Kidney epithelial cell (primary cell): ENCODE measurements at places on chromosomes 11 and 22. TPM values are rescaled to one million over a fixed set of nuclear protein-coding genes. Genes with fewer than 3 reads are reported as not detected.

The GPHA2 gene
- not detected in 2 replicates for total RNA-seq

The ACP2 gene
- 51.6 and 57.1 TPM in 2 replicates for total RNA-seq

The OOSP2 gene
- total RNA-seq: not detected in 2 replicates

GRCh38 chr11:88619071-88619425 lies 281.5 kb upstream of the CTSC start:
- no peak for DNase-seq

DNA sequence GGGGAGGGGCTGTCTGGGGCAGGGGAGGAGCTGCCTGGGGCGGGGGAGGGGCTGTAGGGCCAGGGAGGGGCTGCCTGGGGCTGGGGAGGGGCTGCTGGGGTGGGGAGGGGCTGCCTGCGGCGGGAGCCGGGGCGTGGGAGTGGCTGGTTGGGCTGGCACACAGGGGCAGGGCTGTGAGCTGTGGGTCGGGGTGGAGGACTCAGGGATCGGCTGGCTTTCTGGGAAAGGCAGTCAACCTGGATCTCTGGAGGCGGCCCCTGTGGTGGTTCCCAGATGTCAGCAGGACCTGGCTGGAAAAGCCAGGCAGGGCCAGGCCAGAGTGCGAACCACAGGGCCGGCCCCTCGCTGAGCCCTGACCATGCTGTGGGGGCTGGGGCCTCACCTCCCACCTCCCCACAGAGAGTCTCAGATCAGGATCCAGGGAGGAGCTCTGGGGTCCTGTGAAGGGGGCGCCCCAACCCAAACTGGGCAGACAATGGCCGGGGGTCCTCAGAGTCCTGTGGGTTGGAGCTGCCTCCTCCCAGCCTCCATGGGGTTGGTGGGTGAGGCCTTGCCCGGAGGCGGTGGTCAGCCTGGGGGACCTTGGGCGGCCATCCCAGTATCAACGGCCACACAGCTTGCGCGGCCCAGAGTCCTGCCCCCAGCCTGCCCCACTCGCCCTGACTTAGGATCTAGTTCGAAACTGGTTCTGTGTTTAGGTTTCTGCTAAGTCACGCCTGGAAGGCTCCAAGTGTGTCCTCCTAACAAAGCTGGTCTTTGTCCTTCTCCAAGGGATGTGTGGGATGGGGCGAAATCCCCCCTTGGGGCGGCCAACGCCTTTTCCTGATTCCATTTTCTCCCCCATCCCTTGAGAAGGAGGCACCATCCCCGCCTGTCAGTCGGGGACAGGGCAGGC lies 1.9 kb downstream of the MUC5B start:
- no peak for DNase-seq

DNA sequence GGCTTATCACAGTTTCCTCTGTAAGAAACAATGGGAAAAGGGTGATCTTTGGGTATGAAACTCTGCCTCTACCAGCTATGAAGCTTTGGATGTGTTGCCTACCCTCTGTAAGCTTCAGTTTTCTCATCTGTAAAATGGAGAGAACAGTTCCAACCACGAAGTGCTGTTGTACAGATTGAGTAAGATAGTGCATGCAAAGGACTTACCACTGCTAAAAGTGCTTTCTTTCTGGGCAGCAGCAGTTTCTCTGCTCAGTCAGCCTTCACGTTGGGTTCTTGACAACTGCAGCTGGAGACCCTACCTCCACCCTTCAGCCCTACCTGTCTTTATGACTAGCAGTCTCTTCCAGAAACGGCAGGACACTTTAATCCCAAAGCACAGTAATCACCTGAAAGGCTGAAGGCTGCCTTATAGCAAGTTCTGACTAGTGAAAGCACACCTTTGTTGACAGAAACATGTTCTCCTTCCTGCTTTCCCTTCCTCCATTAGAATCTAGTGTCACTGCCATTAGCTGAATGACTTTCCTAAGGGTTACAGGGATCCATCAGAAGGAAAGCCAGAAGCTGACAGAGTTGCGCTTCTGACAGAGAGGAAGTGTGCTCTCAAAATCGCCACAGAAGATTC lies 91.4 kb downstream of the RPL27A start:
- DNase-seq: no peak

The SNX32 gene
- 1.4 and 1.9 TPM in 2 replicates for total RNA-seq

- no peak for DNase-seq
These were observed 2.7 kb upstream of the NXPE1 start for GRCh38 chr11:114562166-114562916.

DNA sequence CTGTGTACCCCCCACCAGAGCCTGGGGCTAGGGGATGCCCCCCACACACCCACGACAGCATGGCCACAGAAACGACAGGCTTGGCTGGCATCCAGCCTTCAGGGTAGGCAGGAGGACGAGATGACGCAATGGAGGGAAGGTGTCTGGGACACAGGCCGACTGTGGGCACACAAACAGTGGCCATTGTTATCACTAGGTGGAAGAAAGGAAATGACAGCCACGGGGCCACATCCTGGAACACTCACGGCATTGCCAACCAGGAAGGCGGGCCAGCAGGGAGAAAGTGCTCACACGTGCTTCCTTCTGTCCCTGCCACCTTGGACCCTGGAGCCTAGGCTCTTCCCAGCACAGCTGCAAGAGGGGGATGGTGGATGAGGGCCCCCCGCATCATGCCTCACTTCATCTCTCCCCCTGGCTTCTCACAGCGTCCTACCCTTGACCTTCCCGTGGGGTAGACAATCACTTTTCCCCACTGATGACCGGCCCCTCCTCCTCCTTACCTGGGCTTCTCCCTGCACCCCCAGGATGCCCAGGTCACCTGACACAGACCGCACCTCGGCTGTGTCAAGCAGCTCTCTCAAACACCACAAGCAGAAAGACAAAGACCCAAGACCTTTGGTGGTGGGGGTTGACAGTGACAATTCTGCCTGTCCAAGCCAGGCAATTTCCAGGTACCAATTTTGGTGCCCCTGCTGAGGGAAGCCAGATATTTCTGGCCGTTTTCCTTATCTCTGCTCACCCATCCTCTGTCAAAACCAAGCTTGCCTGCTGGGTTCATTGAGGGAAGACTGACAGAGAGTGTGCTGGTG lies 8.6 kb downstream of the PLA2G6 start:
- no peak for DNase-seq

- DNase-seq: no peak
These were observed 140.0 kb downstream of the NECTIN1 start for GRCh38 chr11:119589001-119589400.

The UCP3 gene
- total RNA-seq: 0.84 and 1.6 TPM in 2 replicates

The IFITM1 gene
- total RNA-seq: 38.2 and 42.4 TPM in 2 replicates

The CCDC34 gene
- 4.4 and 5.6 TPM in 2 replicates for total RNA-seq

- peak; percentile 76 for DNase-seq
These were observed 206.9 kb downstream of the DBX1 start for GRCh38 chr11:19953336-19953735.

GRCh38 chr11:8610532-8611116 lies 16.6 kb upstream of the STK33 start:
- peak; percentile 56 for DNase-seq

DNA sequence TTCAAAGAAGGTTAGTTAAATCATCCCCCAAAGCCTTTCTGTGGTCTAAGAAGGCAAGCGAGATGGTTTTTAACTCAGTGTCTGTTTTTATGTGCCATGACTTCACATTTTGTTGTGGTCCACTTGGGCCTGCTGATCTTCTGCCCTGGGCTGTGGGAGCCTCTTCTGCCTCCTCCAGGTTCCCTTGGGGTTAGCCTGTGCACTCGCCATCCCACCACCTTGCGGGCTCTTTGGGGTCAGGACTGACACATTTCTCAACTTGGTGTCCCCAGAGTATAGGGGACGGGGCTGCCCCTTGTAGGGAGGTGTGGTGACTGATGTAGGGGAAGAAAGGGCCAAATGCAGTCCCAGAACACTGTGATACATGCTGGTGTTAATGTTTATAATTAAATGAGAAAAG lies 207.0 kb downstream of the TBC1D22A start:
- no peak for DNase-seq

GRCh38 chr11:44883277-44883676 lies 67.4 kb downstream of the TP53I11 start:
- no peak for DNase-seq

- no peak for DNase-seq
These were observed 3.2 kb downstream of the THAP7 start for GRCh38 chr22:20998411-20999336.

DNA sequence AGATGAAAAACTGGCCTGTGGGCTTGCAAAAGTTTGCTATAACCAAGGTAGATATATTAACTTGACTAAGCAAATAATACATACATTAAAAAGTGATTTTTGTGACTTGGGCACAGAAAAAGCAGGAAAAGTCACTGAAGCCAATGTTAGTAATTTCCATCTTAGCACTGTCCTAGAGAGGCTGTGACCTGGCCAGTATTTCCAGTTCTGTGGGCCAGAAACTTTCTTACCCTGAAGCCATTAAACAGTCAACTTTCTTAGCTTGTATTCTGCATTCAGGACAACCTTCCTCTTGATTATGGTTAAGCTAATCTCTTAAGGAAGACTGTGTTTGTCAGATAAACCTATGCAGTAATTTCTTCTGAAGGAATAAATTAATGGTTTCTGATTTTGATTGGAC lies 22.3 kb upstream of the SLC36A4 start:
- DNase-seq: no peak

DNA sequence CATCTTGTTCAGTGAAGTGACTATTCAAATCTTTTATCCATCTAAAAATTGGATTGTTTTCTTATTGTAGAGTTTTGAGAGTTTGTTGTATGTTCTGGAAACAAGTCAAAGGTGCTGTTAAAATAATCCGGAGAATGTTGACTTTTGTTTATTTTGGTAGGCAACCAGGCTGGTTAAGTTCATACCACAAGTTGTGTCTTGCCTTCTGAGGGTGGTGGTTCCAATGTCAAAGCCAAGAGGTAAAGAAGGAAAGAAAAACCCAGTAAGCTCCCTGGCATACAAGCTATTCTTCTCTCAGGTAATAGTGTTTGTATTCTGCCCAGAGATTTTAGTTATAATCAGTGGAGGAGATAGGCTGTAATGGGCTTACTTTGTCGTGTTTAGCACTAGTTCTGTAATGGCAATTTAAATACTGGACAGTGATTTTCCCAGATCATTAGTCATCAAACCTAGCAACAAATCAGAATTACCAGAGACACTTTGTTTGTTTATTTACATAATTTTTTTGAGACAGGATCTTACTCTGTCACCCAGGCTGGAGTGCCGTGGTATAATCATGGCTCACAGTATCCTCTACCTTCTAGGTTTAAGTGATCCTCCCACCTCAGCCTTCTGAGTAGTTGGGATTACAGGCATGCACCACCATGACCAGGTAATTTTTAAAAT lies 15.1 kb upstream of the CSRP3 start:
- DNase-seq: no peak

GRCh38 chr11:68010090-68011041 lies at the start of gene ALDH3B1:
Gene ALDH3B1, plus strand, starts transcription at chr11:68010327. Its CDS starts 4,971 bp downstream, at chr11:68015298.
- peak; percentile 25 for DNase-seq

- DNase-seq: no peak
These were observed 661.7 kb downstream of the TBC1D22A start for GRCh38 chr22:47423861-47424820.

GRCh38 chr11:28476864-28477263 lies 368.7 kb downstream of the METTL15 start:
- DNase-seq: no peak

DNA sequence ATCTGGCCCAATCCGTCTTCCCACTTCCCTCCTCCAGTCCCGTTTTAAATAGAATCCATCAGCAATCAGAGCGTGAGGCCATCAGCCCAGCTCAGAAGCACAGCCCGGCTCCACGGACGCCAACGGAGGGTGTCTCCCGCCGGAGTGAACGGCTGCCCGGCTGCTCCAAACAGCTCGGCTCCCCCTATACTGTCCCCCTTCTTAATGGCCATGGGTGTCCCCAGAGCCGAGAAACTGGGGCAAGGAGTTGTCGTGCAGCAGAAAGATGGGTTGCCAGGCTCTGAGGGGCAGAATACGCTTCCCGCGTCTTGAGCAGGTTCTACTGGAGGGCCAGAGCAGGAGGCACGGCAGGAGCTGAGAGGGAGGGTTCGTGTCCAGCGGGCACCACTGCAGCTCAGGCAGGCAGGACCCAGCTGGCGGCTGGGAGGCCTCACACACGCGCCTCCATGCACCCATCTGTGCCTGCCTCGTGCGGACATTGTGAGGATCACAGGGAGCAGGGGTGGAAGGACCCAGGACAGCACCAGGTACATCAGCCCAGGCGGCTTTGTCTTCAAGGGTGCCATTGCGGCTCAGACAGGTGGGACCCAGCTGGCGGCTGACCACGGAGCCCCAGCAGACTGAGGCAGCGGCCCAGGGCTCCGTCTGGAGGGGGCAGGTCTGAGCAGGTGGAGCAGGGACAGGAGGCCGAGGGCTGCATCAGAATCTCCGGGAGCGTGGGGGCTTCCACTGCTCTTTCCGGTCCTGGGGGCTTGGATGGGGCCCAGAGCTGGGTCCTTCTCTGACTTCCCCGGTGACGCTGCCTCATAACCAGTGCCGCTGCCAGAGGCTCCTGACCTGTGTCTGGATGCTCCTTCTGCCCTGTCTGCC lies 882.7 kb downstream of the BRD1 start:
- no peak for DNase-seq

DNA sequence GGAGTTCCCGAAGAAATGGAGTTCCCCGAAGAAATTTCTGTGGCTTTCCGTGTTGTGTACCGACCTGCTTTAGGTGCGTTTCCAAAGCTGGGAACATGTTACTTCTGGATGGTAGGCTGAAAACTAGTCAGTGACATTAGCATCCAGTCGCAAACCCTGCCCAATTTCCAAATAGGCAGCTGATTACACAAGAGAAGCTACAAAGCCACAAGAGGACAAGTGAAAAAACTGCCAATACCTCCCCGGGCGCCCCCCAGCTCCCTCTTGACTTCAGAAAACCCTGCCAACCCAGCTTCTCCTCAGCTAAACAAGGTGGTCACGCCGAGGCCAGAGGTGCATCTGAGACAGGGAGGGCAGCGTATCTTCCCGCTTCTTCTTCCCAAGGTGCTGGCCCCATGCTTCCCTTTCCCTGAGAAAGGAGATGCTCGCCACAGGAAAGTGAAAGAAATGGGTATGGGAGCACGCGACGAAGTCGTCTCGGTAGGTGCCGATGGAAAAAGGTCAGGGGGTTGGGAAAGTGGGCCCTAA lies 551 bp downstream of the AGBL2 start:
- DNase-seq: no peak

The C11orf91 gene
- total RNA-seq: not detected in 2 replicates

GRCh38 chr11:44434191-44434590 lies 124.3 kb upstream of the ALX4 start:
- no peak for DNase-seq

GRCh38 chr11:33773987-33774735 lies at the start of gene FBXO3:
Gene FBXO3, minus strand, starts transcription at chr11:33774520. Its CDS starts 23 bp downstream, at chr11:33774497.
- no peak for DNase-seq
